Right renal pelvis (tissue), 4 donors: ENCODE measurements at places on chromosomes 2 and 18. TPM values are rescaled to one million over a fixed set of nuclear protein-coding genes. Genes with fewer than 3 reads are reported as not detected.

The ARHGEF33 gene
- polyA plus RNA-seq: 2.7 TPM

The NAT8 gene
- 25.5 TPM for polyA plus RNA-seq

The PLGLB2 gene
- 3.0 TPM for polyA plus RNA-seq

The RGPD4 gene
- 0.08 TPM for polyA plus RNA-seq

The PCARE gene
- 0.46 TPM for polyA plus RNA-seq

The GNAL gene
- 4.1 TPM for polyA plus RNA-seq

The CNRIP1 gene
- 26.9 TPM for polyA plus RNA-seq

The SERPINB11 gene
- not detected for polyA plus RNA-seq

The TEKT4 gene
- polyA plus RNA-seq: 0.25 TPM

The RNF25 gene
- 51.7 TPM for polyA plus RNA-seq

The NGEF gene
- 2.5 TPM for polyA plus RNA-seq

The IL37 gene
- not detected for polyA plus RNA-seq

The HOXD1 gene
- polyA plus RNA-seq: 11.8 TPM

The KIF5C gene
- 4.9 TPM for polyA plus RNA-seq

The NT5C1B gene
- 0.69 TPM for polyA plus RNA-seq

The RAB17 gene
- 11.6 TPM for polyA plus RNA-seq

The TCF23 gene
- 0.59 TPM for polyA plus RNA-seq

The TPO gene
- 0.17 TPM for polyA plus RNA-seq

The GPBAR1 gene
- 2.1 TPM for polyA plus RNA-seq

The CD226 gene
- 2.9 TPM for polyA plus RNA-seq

The SH3BP4 gene
- polyA plus RNA-seq: 44.0 TPM

The RABL2A gene
- polyA plus RNA-seq: 37.6 TPM

The AQP4 gene
- 0.55 TPM for polyA plus RNA-seq

The MGAT4A gene
- 30.0 TPM for polyA plus RNA-seq

The PLCL1 gene
- polyA plus RNA-seq: 20.8 TPM

The MC2R gene
- not detected for polyA plus RNA-seq

The TNFRSF11A gene
- polyA plus RNA-seq: 2.2 TPM

The DSC2 gene
- 50.5 TPM for polyA plus RNA-seq

The UGT1A7 gene
- polyA plus RNA-seq: not detected

The CYP1B1 gene
- polyA plus RNA-seq: 144 TPM

The TTN gene
- polyA plus RNA-seq: 0.97 TPM

The VIL1 gene
- 26.1 TPM for polyA plus RNA-seq

The CROCC2 gene
- 0.03 TPM for polyA plus RNA-seq

The SERPINB13 gene
- polyA plus RNA-seq: not detected

The TFPI gene
- polyA plus RNA-seq: 48.0 TPM
